GM13976 (cell line): ENCODE measurements at places on chromosomes 11 and 22.

- DNase-seq: no peak
Measured at GRCh38 chr22:19173047-19174035, 5.2 kb downstream of the SLC25A1 start.

DNA sequence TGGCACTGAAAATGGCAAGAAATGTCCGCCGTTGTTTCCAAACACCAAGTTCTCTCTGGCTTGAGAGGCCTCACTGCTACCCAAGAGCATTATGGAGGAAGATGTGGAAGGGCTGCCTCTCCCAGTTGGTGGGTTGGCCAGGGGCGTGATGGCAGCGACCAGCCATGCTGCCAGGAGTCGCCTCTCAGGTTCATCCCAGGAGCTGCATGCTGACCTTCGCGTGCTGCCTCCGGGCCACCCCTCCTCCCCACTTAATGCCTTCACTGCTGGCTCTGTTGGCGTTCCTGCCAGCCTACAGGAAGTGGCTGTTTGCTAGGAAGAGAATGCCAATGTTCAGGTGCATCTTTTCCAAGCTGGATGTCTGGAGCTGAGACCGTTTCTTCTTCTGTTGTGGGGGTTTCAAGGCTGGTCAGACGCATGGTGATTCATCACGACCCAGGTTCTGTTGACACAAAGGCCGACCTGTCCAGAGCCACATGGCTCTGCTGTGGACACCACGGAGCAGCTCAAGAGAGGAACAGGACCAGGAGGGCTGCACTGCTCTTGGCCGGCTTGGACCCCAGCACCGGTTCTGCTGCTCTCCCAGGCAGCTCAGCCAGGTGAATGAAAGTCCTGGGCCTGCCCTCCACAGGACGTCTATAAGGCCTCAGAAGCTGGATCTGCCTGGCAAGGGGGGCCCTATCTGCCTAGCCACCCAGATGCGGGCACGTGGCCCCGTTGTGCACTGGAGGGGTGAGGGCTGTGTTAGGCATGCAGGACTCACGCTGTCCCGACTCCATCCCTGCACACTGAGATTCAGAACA is 25.1 kb downstream of the TBX1 start:
- DNase-seq: no peak

- no peak for DNase-seq
Measured at GRCh38 chr22:42368379-42369249, 63.6 kb downstream of the NFAM1 start.

GRCh38 chr22:17842386-17842785 is 68.1 kb upstream of the BID start:
- no peak for DNase-seq

DNA sequence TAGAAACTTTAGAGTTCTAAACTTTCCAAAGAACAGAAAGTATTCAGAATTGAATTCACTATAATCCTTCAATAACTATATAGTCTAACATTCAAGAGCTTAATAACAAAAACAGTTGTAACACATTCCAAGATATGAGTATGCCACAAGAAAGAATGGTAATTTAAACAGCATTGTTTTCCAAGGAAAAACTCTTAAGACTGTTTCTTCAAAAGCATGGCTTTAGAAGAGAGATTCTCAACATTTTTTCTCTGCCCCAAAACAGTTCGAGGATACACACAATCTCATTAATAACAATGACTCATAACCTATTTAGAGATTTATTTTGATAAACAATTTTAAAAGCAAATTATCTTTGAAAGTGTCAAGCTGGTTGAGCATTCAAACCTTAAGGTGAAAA is 16.7 kb upstream of the ARHGAP32 start:
- no peak for DNase-seq
